ENCODE measurements at places on chromosomes 16 and 17.

DNA sequence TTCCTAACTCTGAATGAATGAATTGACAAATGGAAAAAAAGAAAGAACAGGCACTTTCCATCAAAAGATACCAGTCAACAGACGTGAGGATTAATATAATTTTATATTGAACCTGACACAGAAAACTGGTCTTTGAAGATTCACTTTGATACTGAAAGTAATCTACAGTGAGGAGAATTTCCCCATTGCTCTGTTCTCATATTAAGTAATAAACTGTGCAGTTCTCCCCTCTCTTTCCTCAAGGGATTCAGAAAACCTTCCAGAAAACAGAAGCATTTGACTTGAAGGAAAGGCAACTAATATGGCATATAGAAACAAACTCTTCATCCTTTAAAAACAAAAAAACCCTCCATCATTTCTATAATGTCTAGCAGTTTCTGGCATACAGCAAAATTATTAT, 2.2 kb downstream of the TEX2 start:
- DNase-seq: peak; percentile 55

DNA sequence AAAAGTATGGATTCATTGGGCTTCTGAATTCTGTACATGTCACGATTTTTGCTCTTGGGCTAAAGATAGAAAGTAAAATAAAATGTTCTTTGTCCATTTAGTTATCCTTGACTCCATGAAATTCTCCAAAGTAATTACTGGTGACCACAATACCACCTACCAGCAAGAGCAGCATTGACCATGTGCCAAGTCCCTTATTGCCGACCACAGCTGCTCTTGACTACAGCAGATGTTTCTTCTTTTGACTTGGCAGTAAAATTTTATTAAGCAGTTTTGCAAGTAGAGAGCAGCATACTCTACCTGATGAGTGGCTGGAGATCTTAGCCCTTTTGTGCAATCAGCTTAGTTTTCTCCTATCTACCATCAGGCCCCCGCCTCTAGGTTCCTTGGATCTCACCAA, 152.2 kb upstream of the TBX2 start:
- DNase-seq: no peak

DNA sequence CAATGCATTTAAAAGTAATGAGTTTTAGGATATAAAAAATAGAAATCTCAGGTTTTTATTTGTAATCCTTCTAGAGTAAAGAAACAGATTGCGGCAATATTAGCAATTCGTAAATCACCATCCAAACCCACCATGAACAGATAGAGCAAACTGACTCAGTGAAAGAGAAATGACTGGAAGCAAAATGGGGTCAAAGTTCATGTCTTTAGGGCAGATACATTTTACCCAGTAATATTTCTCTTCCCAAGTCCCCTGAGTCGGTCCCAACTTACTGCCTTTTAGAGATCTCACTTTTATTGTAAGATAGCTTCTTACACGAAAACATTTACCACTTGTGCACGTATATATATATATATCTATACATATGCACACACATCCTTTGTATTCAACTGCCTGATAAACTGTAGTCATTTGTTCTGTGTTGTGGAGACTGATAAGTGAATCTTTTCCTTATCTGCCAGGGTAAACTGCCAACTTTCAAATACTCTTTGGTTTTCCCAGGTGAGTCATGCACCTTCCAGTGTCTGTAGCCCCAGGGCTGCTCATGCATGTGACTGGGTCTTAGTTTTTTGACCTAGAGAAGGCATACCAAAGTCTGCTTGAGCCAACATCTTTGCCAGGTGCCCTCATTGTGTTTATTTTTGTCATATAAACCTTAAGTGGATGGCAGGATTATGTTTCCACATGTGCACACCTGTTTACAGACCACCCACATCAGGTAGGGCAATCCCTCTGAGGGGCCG, 7.8 kb upstream of the IRF8 start:
- DNase-seq: no peak

DNA sequence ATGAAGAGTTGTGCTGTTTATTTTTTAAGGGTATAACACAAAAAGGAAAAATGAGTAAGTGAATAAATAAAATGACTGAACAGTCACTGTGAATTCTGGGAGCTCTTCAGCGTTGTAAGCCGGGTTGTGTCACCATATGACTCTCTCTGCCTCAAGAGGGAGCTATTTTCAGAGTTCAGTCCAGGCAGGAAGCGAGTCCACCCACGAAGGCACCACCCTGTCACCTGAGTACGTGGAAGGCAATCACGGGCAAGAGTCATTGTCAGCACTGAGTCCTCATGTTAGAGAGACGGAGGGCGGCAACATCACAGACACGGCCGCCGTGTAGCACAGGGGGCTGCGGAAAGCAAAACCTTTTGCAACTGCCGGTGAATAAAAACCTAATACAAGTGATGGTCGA, 227.6 kb downstream of the UTP18 start:
- no peak for DNase-seq

- DNase-seq: no peak
These were observed 38.5 kb downstream of the RBFOX3 start for GRCh38 chr17:79572136-79572925.

DNA sequence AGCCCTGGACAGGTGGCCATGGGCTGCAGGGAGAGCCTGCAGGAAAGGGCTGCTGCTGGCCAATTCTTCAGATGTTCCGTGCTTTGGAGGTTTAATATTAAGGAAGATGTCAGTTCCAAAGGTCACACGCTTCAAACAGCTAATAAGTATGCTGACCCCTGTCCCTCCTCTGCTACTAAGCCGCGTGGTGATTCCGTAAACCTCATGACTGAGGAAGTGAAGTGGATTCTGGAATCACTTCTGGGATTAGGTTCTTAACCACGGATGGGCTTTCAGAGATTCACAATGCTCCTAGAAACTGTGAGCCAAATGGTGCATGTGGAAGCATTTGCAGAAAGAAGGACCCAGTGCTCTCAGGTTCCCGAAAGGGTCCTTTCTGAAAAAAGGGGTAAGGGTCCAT, 28.5 kb upstream of the ERN1 start:
- no peak for DNase-seq

- DNase-seq: no peak
These were observed 8.1 kb upstream of the ATP2A3 start for GRCh38 chr17:3972281-3972731.

DNA sequence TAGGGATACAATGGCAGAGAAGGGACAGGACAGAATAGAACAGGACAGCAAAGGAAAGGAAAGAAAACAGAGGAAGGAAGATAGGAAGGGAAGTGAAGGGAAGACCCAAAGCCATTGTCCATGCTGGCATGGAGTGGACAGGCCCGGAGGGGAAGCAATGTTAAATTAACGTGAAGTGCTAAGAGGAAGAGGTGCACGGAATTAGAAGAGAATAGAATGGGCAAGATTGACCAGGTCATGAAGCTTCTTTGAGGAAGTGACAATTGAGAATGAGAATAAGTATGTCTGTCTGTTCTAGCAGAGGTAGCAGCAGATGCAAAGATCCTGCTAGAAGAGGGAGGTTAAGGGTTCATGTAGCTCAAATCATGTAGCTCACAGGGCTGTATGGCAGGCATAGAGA, 117.2 kb downstream of the MAF start:
- DNase-seq: no peak

GRCh38 chr17:43360376-43360738, 38.4 kb upstream of the ARL4D start:
- peak; percentile 71 for DNase-seq

GRCh38 chr16:14036889-14037288, 34.2 kb upstream of the MRTFB start:
- DNase-seq: no peak

DNA sequence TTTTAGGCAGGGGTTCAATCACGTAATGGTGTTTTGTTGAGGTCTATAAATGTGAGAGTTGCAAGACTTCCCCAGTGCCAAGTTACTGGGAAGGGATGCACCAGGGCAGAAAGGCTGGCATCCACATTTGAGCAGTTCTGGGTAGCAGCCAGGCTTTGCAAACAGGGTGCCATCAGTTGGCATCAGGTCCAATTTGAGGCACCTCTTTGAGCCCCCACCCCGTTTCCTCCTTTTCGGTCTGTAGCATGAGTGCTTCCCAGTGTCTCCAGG, 142.6 kb upstream of the CACNG5 start:
- DNase-seq: no peak

GRCh38 chr16:2004795-2005517, 4.7 kb downstream of the ZNF598 start:
- peak; percentile 66 for DNase-seq

DNA sequence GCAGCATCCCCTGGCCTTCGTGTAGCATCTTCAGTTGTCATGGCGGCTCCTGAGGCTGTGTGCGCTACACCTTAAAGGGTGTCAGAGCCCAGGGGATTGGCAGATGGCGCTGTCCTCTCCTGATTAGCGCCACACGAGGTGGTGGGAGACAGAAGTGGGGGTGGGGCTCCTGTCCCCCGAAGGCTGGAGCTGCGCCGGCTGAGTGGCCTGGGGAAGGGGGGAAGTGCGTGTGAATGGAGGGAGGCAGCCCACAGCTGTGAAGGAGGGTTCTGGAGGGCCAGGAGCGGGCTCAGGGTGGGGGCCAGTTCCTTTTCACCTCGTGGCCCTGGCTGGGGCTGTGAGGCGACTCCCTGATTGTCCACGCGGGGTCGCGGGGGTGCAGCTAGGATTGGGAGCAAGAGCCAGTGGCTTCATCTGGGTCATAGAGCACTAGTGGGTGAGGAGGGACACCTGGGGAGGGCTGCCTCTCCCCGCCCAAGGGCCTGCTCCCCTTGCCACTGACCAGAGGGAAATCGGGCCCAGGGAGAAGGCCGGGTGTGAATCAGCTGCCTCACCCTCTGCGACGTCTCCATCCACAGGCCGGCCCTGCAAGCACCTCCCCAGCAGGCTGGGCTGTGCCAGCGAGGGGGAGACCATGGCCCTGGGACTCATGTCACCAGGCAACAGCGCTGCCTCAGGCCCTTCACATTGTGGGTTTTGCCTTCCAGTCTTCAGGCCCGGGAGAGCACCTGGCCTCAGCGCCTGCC, 14.1 kb downstream of the BAHCC1 start:
- DNase-seq: no peak

DNA sequence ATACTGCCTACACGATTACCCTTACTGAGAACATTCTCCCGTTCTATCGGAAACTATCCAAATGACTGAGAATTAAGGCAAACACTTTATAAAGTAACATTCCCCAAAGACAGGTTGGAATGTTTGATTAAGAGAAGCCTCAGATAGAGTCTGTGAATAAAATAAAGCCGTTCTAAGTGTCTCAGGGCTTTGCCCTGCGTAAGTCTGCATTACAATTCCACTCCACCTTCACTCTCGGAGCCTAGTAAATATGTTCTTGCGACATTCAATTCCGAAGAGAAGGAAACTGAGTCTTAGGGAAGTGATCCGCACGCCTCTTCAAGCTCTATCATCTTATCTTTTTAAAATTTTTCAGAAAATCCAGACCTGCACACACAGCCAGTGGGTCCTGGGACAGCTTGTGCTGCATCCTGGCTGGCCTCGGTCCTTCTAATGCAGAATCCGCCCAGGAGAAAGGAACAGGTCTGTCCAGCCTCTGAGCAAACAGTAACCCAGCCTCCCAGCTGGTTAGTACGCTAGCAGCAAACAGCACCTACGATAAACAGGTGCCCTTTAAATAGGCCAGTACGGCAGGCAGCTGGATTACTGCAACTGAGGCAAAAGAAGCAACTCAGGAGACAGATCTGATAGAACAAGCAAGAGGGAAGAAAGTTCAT, 254.1 kb upstream of the IRX3 start:
- DNase-seq: no peak

DNA sequence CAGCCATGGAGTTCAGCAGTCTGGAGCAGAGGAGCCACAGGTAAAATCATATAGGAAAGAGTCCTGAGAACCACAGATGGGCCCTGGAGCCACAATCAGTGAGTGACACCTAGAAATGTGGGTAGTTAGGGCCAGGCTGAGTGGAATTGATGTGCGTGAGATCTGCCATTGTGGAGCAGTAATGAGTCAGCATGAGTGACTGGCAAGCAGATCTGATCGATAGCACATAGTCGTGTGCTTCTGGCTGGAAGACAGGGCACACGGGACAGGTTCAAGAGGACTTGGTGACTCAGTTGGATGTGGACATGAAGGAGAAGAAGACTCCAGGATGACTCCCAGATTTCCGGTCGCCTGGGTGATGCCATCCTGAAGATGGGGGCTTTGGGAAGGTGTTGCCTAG, 12.3 kb downstream of the ADORA2B start:
- DNase-seq: no peak

- DNase-seq: peak; percentile 27
These were observed 79.8 kb upstream of the TMEM132E start for GRCh38 chr17:34499576-34499975.

- no peak for DNase-seq
These were observed 4.3 kb downstream of the CEP131 start for GRCh38 chr17:81218459-81218858.
